ENCODE measurements at places on chromosomes 12 and 14.

DNA sequence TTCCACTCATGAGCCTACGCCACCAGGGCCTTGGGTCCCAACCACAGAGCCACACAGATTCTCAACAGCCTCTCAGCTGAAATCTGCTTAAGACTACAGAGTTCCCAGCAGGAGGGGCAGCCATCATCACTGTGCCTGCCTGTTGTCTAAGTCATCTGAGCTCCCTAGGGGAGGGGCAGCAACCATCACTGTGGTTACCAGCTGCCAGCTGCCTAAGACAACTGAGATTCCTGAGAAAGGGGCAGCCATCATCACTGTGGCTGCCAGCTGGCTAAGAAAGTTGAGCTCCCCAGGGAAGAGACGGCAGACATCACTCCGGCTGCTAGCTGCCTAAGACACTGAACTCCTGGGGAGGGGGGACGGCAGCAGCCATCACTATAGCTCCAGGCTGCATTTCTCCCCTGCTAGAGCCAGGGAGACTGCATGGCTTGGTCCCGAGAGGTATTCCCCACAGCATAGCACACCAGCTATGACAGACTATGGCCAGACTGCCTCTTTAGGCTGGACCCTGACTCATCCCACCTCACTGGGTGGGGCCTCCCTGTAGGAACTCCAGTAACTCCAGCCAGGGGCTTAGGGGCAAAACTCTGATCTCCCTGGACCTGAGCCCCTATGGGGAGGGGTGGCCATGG is 37.2 kb upstream of the C14orf132 start:
- DNase-seq, result peak; percentile 31

DNA sequence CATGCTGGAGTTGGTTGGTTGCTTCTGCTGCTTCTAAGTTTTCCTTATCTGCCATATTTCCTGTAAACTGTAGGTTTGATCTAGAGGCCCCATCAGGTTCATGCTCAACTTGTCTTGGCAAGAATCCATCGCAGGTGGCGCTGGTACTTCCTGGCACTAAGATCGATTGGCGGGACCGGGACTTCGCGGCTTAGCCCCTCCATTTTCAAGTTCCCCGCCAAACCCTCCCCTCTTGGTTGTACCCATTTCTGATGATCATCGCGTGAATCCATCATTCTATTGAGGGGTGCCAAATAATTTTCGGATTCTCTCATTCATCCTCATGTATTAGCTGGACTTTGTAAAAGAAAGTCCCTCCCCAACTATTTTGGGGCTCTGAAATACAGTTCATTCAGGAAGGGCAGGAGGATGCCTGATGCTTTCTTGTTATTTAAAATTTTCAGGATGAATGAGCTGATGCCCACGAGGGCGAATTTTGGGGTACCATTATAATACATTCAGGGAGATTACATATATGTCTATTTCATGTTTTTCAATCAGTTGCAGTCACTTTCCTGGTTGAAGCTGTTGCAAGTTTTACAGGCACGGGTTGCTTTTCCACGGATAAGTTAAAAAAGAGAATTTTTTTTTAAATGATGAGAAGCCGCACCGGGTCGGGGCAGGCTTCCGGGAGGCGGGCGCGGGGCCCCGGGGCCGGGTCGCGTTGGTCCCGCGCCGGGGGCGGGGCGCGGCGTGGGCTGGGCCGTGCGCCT is 395 bp upstream of the BRI3BP start:
- DNase-seq, result peak; percentile 80

DNA sequence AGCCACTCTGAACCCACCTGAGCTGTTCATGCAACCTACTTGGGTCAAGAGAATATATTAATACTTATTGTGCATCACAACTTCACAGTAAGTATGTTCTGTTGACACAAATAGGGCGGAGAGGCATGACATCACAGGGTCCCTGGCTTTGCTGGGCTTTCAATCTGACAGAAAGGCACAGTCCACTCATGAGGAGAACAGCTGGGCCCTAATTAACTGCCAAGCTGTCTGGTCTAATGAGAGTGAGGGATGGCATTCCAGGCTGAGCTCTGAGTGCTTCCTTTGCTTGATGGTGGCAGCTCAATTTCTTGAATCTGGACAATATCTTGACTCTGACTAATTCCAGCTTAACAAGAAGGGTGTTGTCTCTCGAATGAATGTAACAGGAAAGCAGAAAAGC is 2.0 kb downstream of the EFCAB11 start:
- no peak for DNase-seq

DNA sequence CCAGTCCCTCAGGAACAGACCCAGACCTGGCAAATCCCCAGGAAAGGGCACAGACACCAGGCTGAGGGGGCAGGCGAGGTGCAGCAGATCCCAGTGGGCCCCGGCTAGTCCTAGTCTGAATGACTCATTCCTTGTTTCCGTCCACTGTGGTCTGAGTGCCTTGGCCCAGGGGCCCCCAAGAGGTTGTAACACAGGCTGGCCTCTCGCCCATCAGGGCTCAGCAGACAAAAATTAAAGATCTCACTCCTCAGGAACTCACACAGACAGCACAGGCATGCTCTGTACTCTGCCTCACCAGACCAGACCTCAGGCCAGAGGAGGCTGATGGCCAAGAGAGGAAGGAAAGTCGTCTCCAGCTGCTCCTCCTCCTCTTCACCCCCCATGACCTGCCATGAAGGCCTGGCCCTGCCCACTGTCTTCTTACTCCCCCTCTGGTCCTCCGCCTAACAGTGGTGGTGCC is 7.7 kb upstream of the LTBP2 start:
- DNase-seq, result peak; percentile 94

GRCh38 chr14:65007202-65007601 is 20.5 kb downstream of the FNTB start:
- no peak for DNase-seq

DNA sequence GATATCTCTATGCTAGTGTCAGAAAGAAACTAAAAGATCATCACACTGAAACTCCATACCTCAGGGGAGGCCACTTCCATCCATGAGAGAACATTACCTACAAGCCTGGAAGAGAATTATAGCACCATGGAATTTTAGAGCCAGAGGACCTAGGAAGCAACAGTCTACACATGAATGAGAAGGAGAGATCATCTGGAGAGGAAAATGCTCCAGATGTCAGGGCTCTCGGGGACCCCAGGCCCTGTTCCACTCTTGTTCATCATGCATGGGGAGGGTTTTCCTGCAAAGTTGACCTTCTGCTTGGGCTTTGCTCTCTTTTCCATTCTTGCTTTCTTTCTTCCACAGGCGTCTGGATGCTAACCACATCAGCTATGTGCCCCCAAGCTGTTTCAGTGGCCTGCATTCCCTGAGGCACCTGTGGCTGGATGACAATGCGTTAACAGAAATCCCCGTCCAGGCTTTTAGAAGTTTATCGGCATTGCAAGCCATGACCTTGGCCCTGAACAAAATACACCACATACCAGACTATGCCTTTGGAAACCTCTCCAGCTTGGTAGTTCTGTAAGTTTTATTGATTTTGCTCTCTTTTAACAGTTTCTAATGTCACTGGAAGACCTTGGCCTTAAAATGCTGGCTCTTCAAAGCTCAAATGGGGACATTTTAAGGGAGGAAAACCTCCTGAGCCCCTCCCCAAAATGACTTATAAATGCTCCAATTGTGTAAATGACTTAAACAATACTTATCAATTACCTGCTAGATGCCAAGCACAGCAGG is 110.7 kb downstream of the ZFC3H1 start:
- DNase-seq, result no peak

DNA sequence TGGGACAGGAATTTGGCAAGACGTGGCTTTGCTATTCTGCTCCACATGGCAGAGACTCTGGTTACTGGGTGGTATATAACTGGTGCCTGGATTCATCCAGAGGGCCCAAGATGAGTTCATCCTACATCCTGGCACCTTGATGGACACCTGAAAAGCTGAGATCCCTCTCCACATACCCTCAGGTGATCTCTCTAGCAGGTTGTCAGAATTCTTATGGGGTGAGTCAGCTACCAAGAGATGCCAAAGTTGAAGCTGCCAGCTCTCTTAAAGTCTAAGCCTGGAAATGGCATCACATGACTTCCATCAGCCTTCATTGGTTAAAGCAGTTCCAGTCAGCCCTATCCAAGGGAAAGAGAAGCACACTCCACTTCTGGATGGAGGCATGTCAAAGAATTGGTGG is 300.7 kb upstream of the SEL1L start:
- DNase-seq, result no peak

GRCh38 chr12:128852885-128853599 is at the start of gene GLT1D1:
Gene GLT1D1, plus strand, starts transcription at chr12:128853478. Its CDS starts 104 bp downstream, at chr12:128853582.
- DNase-seq, result no peak

GRCh38 chr12:43348221-43348620 is 203.8 kb downstream of the ADAMTS20 start:
- no peak for DNase-seq

DNA sequence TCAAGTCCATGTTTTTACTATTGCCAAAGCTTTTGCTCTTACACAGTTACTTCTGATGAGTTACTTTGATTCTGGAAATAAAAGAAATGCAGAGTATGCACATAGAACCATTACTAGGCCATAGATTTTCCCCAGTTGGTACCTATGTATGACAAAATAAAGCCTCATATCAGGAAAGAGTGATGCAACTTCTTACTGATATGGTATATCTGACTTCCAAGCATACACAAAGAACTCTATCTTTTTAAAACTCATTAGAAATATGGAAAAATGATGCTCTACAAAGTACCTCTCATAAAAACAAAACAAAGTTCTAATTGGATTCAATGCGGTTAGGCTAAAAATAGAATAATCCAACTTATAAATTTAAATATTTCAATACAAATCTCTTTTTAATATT is 92.1 kb downstream of the STXBP6 start:
- no peak for DNase-seq

- DNase-seq, result no peak
Measured at GRCh38 chr14:23864861-23865260, 88.7 kb upstream of the DHRS4 start.

DNA sequence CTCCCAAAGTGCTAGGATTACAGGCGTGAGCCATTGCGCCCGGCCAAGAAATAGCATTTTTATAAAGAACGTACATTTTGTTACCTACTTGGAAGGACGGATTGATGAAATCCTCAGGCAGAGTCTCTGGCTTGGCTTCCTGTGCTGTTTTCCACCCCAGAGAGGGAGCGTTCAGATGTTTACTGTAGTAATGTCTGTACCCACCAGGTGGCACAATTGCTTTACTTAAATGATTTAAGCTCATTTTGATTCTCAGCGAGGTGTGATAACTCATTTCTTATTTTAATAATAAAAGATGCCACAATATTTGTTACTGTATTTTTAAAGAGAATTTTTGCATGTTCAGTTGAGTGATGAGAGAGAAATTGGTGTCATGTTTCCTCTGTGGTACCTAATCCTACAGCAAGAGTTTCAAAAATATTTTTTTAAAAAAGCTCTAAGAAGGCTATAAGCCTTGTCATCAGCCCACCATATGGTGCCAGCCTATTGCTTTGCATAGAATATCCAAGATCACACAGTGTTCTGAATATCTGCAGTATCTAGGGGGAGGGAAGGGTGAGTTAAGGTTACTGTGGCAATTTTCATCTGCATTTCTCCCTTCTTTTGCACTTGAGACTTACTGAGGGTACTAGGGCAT is 82.6 kb upstream of the TRAF3 start:
- DNase-seq, result peak; percentile 80

DNA sequence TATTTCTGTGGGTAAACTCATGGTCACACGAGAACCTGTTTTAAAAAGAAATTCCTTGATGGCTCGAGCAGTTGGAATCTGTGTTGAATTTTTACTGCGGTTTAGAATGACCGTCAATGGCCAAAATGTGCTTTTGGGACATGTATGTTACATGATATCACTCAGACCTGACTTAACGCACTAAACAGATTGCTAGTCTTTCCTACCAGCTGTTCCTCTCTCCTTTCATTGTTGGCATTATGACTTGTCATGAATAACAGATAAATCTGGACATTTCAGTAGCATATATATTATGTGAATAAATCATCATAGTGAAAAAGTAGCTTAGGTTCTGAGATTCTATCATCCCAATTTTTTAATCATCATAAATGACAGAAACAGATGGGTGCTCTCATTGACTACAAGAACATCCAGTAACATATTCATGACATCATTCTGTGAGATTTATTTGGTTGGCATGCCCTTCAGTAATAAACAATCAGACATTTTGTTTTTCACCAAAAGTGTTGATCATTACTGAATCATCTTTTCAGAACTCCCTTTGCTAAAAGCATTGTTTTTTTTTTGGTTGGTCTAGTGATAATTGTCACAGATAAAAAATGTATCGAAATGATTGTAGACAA is 57.9 kb upstream of the NAV3 start:
- no peak for DNase-seq

Data from AG20443 (cell line).